ENCODE measurements at places on chromosomes 5 and 9.
A peak's percentile ranks its signal among the peaks of the same experiment; 100 is the strongest.

DNA sequence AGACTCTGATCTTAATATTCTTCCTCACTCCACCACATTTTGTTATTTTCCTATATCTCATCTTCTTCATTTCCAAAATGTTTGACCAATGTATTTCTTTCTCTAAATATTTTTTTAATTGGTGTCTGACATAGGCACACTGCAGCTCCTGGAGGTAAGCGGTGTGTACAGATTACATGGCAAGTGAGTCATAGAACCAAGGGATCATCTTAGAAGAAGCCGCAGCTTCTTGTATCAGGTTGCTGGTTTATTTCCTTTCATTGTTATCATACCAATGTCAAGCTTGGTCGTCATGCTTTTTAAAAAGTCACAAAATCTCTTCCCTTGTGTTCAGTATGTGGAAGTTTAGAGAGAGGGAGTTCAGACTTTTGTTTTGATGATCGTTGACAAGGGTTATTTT is 526.1 kb upstream of the CDH18 start:
- DNase-seq = no peak

DNA sequence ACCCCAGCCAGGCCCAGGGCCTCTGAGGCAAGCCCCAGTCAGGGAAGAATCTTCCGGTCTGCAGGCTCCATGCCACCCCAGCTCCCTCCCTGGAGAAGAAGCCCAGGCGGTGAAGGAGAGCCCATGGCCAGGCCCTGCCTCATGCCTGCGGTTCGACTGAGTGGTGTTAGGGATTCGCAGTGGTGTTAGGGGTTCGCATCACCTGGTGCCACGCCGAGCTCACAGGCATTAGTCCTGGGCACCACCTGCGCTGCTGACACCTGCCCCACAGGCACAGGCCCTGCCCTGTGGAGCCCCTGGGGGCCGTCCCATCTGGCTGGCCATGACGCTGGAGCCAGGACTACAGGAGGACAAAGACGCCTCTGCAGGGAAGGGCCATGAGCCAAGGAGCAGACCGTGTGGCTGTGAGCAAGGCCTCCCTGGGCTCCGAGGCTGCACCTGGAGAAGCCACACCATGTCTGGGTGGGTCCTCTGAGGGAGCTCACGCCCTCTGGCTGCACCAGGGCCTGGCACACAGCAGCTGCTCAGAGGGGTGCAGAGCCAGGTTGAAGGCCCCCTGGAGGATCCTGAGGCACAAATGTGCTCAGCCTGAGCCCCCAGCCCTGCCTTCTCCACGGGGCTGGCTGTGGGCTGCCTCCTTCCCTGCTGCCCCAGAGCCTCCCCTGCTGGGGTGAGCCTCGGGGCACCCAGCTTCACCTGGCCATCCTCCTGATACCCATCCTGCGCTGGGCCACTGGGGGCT is 27.6 kb upstream of the RNF130 start:
- no peak for DNase-seq

DNA sequence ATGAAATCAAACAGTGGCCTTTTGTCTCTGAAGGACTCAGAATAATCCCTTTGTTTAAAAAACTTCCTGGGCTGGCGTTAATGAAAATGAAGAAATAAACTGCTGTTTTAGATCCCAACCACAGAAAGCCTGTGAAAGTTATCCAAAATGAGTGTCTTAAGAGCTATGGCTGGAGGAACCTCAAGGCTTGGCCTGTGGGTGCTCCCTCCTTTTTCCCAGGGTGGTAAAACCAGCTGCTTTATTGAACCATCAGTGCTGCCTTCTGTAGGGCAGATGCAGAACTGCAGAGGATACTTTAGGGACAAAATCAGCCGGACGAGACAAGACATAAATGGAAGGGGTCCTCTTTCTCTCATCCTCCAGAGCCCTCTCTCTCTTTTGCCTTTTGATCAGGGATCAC is 100.9 kb downstream of the SMARCA2 start:
- DNase-seq = no peak

DNA sequence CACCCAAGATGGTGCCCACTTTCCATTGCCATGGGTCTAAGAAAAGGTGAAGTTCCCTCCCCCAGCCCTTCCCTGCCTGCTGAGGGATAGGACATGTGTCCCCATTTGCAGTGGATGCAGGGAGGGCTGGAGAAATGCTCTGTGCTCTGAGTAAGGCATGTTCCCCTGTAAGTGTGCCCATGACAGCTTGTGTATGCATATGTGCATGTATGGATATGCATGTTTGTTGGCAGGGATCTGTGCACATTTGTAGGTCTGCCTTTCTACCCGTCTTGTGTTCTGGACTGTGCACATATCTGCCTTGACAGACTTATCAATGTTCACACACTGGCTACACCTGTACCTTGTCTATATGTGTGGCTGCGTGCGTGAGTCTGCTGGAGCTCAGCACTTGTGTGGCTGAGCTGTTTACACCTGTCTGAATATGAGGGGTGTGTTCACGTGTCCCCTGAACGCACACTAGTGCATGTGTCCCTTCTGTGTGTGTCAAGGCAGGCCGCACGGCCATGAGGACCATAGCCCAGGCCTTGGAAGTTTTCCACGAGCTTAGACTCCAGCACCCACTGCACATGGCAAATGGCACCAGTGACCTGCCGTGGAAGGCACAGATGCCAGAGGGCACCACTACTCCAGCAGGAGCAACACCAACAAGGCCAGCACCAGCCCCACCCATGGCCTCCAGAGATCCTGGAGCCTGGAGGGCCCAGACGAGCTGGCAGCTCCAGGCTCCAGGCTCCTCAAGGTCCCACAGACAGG is 27.4 kb upstream of the TTLL11 start:
- no peak for DNase-seq

GRCh38 chr5:35182910-35183535 is 47.3 kb downstream of the PRLR start:
- no peak for DNase-seq

GRCh38 chr9:77864211-77864889 is 167.3 kb downstream of the GNAQ start:
- no peak for DNase-seq

DNA sequence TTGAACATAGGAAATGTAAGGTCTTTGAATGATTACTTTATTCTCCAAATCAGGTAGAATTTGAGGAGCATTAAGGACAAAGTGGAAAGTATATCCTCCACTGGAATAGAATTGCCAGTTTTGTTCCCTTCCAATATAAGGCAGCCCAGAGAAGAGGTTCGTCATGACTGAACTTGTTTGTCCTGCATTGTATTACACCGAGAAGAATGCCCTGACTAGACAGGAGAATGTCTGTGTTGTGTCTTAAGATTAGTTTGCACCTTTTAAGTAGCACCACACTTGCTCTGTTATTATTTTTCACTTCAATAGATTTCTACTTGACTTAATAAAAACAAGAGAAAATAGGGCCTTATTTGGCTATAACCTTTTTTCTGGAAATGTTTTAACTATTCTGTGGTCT is 586.2 kb upstream of the PTGER4 start:
- DNase-seq = no peak

GRCh38 chr9:3290231-3290840 is 235.5 kb downstream of the RFX3 start:
- no peak for DNase-seq

- no peak for DNase-seq
Measured at GRCh38 chr9:121483049-121483448, 16.6 kb downstream of the GGTA1 start.

DNA sequence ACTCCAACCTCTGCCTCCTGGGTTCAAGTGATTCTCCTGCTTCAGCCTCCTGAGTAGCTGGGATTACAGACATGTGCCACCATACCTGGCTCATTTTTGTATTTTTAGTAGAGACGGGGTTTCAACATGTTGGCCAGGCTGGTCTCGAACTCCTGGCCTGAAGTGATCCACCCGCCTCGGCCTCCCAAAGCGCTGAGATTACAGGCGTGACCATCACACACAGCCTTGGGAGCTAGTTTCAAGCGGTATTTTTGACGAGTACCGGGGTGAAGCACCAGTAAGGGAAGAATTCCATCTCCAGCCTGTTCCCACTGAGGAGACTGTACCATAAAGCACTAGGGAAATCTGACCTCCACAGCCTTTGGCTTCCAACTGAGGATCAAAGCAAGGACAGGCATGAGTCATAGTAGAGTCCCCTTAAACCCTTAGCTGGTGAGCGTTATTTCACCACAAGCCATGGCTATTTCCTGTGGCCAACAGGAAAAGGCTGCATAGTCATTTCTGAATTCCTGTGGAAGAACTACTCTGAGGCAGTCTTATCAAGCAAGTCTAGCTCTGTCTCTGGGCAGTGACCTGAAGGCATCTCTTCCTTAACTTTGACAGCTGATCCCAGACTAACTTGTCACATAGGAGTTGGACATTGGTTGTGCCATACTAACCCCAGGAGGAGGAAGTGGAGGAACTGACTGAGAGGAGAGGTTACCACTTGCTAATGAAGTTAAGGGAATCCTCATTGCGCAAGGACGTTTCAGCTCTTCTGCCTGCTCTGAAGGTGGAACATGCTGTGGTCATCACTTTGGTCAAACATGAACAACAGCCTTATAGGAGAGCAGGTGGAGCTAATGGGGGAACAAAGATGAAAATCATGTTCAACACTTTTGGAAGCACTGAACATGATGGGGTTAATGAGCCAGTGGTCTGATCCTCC is 85.8 kb upstream of the DMRT1 start:
- no peak for DNase-seq

DNA sequence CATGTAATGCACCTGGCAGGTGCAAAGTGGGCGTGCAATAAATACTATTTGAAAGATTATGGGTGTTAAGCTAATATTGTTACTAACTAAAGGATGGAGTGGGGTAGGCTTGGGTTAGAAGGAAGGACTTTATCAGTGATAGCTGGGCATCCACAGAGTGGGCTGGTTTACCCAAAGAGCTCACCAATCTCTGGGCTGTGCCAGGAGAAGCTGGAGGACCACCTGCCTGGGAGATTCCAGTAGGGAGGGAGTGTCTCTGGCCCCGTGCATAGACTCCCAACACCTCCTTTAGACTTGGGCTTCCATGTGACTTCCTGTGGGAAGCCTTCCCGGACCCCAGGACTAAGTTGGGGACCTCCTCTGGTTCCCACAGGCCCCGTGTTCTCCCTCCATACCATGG is 5.6 kb upstream of the URM1 start:
- DNase-seq = no peak

GRCh38 chr5:77232574-77233358 is 22.3 kb downstream of the PDE8B start:
- DNase-seq = peak; percentile 37

DNA sequence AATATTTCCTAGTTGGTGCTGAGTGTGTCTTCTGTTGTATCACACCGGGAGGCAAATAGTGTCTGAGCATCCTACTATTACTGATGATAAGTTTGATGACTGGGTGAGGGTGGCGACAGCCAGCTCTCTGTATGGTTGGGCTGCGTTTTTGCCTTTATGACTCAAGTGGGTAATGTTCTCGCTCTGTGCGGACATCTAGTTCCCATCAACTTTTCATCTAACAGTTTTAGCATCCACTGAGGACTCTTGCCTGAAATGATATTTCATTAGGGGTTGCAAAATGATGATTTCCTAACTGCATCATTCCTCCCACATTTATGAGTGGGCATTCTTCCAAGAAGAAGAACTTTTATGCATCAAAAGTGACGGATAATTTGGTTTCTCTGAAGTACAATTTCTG is 26.5 kb downstream of the HMCN2 start:
- no peak for DNase-seq

GRCh38 chr9:17802249-17802857 is 223.5 kb downstream of the SH3GL2 start:
- no peak for DNase-seq

DNA sequence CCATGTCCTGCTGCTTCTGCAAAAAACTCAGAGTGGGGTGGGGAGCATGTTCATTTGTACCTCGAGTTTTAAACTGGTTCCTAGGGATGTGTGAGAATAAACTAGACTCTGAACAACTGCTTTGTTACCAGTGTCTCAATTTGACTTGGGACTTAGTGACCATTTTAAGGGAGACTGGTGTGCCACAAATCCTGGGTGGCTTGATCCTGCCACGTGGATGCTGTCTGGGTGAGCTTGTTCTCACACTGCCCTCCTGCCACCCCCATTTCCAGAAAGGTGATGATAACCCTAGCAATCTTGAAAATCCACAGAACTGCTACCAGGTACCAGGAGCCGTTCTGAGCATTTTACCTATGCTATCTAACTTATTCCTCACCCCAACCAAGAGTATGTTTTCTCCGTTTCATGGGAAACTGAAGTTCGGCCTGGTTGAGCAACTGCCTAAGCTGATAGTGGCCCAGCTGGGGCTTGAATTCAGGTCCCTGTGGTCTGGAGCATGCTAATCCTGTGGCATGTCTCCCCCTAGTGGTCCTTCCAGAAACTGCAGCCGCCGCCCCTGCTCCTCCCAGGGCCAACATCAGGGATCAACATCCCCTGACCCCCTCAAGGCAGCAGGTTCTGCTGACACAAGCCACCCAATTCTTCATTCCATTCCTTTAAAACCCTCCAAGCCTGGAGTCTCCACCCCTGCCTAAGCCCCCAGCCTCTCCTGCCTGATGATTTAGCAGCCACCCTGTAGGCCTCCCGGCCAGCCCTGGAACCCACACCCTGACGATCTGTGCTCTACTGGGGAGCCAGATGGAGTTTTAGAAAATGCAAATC is 2.8 kb downstream of the IL3 start:
- peak; percentile 41 for DNase-seq

DNA sequence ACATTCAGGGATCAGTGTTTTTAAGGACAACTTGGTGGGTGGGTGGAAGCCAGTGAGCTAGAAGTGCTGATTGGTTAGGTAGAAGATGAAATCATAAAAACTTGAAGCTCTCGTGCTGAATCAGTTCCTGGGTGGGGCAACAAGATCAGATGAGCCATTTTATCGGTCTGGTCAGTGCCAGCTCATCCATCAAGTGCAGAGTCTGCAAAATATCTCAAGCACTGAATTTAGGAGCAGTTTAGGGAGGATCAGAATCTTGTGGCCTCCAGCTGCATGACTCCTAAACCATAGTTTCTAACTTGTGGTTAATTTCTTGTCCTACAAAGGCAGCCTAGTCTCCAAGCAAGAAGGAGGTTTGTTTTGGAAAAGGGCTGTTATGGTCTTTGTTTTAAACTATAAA is 166.4 kb downstream of the FAM170A start:
- DNase-seq = no peak

GRCh38 chr5:5770825-5771224 is 348.3 kb downstream of the ICE1 start:
- DNase-seq = no peak

GRCh38 chr5:172548311-172548731 is 92.7 kb upstream of the NEURL1B start:
- DNase-seq = no peak

DNA sequence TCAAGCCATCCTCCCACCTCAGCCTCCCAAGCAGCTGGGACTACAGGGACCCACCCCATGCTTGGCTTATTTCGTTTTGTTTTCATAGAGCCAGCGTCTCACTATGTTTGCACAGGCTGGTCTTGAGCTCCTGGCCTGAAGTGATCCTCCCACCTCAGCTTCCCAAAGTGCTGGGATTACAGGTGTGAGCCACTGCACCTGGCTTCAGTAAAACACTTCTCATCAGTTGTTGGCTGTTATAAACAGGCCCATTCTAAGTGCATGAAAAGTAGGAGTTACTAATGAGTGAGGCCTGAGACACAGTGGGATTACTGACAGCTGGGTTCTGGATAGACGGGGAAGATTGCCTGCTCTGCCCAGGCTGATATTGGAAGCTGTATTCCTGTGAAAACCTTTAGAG is 3.5 kb downstream of the CRB2 start:
- DNase-seq = no peak

Measured in amygdala (tissue), 56 donors.